ENCODE measurements at places on chromosomes 1 and 21.

GRCh38 chr1:60681095-60681860, 401.1 kb upstream of the NFIA start:
- no peak for DNase-seq

- no peak for DNase-seq
Observed at GRCh38 chr1:8095584-8095983, 69.5 kb upstream of the ERRFI1 start.

GRCh38 chr1:41045740-41046139, 24.2 kb upstream of the SLFNL1 start:
- no peak for DNase-seq

DNA sequence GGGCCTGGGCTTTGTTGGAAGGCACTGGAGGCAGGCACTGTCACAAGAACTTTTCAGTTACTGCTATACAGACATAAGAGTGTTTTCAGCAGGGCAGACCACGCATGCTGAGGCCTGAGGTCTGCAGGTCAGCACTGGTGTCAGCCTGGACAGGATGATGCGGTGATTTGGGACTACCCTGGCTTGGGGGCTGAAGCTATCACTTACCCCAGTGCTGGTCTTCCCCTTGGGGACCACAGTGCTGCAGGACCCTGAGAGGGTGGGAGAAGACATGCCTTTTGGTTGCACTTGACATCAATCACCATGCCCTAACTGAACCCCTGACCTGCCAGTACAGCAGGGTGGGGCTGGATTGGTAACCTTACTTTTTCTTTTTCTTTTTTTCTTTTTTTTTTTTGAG, 9.2 kb downstream of the DMRTB1 start:
- DNase-seq, result no peak

GRCh38 chr1:62142496-62142895, 52.2 kb upstream of the L1TD1 start:
- DNase-seq, result no peak

- no peak for DNase-seq
Observed at GRCh38 chr1:207993477-207994445, 82.8 kb upstream of the CD34 start.

DNA sequence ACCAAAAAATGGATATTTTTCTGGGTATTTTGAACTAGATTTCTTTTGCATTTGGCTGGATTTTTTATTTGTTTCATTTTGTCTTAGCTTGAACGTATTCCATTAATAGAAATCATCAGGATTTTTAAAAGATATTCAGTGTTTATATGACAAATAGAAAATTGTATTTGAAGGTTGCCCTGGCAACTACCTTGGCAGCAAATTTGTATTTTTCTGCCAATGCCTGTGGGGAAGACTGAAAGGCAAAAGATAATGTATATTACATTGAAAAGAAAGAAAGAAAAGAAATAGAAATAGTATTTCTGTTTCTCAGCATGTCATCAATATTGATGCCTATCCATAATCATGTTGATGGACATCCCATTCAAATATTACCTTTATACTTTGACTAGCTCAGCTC, 16.8 kb downstream of the VCAM1 start:
- DNase-seq, result no peak

- no peak for DNase-seq
Observed at GRCh38 chr1:183986941-183987340, 50.6 kb downstream of the COLGALT2 start.

DNA sequence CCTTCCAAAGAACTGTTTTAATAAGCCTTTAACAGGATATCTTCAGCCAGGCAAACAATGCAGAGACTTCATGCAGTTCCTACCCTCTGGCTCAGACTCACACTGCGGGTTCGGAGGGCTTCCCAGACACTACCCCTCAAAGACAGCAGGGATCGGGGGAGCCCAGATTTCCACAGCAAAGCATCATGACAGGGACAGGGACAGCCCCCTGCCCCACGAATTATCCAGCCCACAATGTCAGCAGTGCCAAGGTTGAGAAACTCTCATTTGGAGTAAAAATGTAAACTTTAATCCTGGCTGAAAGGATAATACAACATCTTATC, 20.1 kb downstream of the NPHP4 start:
- no peak for DNase-seq

GRCh38 chr1:78834201-78834741, 172.3 kb downstream of the ADGRL4 start:
- no peak for DNase-seq

DNA sequence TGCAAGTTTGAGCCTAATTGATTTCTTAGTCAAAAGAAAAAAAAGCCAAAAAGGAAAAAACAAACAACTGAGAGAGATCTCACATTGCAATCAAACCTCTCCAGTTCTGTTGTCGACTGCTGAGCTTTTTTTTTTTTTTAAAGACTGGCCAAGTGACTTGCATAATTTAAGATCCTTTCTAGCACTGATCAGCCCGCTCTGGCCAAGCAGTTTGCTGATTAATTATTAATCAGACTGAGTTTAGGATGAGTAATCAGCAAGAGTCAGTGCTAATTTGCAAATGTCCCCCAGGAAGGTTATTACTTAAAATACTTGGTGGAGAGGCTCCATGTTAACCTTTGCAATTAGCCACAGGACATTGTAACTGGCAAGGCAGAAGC, 39.3 kb downstream of the HMGB4 start:
- no peak for DNase-seq

- DNase-seq, result no peak
Observed at GRCh38 chr1:110620686-110621085, 14.5 kb upstream of the KCNA2 start.

DNA sequence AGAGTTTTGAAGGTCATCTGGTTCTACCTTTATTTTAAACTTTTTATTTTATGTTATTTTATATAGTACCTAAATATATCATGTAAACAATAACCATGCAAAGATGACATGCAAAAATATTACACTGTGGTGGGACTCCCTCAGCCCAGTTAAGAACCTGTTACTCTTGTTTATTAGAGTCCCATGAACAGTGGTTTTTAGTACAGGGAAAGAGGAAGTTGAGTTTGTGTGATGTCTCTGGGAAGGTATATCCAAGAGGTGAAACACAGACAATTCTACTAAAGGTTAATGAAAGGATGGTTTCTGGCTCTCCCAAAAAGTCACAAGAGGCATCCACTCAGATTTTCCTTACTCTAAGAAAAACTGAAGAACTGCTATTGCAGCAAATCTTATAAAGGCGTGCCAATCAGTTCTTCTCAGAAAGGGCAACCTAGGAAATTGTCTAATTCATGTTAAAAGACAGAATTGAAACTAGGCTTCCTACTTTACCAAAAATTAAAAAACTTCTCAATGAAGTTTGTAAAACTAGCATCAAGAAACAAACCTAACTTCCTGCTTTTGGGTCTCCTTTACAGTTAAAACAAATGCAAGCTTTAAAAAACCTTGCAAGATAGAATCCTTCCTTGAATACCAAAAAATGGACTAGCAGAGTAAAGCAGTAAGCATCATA, 19.9 kb downstream of the GFI1 start:
- DNase-seq, result no peak

DNA sequence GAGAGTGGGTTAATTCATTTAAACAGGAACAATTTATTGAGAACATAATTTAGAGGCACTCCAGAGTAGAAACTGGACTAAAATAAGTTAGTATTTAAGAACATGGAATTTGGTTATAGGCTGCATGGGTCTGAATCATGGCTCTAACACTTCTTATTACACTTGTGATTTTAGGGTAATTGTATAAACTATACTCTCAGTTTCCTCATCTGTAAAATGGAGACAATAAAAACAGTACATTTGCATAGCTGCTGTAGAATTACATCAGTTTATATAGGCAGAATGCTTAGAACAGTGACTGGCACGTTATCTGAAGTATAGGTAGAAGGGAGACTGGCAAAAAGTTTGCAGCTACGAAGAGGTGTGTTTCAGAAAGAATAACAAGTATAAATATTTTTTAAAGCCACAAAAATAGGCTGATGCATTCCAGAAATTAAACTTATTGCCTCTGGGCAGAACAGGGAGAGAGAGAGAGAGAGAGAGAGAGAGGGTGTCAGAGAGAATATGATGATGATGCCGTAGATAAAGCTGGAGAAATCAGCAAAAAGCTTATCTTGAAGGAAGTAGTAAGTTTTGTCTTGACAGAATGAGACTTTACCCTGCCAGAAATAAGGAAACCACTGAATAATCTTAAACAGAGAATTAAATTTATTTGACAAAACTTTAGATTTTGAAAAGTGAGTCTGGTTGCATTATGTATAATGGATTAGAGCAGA, 8.1 kb upstream of the OR6K3 start:
- DNase-seq, result no peak

- DNase-seq, result no peak
Observed at GRCh38 chr21:29656504-29657239, 283.1 kb downstream of the GRIK1 start.

- DNase-seq, result no peak
Observed at GRCh38 chr1:62250126-62250726, 55.6 kb downstream of the L1TD1 start.

DNA sequence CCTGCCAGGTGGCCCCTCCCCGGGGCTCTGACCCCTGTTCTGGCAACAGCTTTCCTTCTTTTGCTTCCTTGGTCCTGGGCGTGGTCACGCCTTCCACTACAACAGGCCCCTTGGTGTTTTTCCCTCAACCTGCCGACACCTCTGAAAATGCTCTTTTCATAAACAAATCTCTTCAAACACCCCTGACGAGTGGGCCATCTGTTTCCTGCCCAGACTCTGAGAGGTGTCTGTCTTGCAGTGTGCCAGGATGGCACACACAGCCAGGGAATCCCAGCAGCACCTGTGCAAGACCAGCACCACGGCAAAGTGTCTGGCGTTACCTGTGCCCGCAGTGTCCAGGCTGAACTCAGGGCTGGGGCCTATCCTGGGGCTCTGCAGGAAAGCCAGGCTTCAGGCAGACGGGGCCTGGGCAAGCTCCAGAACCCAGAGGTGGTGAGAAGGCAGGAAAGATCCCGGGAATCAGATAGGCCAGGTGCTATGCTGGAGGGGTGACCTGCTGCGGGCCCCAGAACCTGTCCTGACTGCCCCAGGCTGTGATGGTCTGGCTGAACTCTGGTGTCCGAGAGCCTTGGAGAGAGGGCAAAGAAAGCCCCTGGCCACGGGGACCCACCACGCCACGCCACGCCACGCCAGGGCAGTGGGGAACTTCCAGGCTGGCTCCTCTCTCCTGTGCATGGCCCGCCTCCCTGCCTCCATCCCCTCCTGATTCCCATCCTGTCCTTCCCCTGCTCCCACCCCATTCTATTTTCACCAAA, 88.9 kb downstream of the SIK1 start:
- DNase-seq, result no peak

DNA sequence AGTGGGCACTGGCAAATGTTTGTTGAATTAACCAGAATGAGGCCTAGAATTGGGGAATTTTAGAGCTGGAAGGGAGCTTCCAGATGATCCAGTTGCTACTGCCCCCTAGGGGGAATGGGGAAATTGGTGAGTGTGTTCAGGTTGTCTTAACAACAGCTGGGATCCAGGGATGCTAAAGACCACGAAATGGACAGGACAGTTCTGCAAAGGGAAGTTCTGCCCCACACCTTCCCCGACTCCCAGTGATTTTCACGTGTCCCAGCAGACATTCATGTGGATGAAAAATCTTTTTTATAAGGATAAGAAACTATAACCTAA, 33.9 kb downstream of the TRIM62 start:
- DNase-seq, result no peak

- peak; percentile 43 for DNase-seq
Observed at GRCh38 chr1:170562646-170563338, 30.8 kb downstream of the GORAB start.

DNA sequence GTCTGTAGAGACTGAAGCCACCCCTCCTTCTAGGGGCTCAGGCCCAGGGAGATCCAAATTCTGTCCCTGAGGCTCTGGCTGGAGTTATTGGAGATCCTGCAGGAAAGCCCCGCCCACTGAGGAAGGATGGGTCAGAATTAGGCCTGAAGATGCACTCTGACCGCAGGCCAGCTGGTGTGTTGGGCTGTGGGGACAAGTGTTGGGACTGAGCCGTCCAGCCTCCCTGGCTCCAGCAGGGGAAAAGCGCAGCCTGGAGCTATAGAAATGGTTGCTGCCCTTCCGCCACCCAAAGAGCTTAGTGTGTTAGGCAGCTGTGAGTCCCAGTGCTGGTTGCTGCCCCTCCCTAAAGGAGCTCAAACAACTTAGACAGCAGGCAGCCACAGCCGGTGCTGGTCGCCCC, 33.0 kb upstream of the PRRX1 start:
- DNase-seq, result no peak

- peak; percentile 4 for DNase-seq
Observed at GRCh38 chr1:162070825-162071224, 1.3 kb downstream of the NOS1AP start.

- no peak for DNase-seq
Observed at GRCh38 chr1:189237008-189237407, 1240.7 kb downstream of the BRINP3 start.

GRCh38 chr21:44462086-44462833, 7.0 kb downstream of the LRRC3 start:
- no peak for DNase-seq

- DNase-seq, result no peak
Observed at GRCh38 chr1:186473047-186473446, 12.1 kb upstream of the PDC start.

DNA sequence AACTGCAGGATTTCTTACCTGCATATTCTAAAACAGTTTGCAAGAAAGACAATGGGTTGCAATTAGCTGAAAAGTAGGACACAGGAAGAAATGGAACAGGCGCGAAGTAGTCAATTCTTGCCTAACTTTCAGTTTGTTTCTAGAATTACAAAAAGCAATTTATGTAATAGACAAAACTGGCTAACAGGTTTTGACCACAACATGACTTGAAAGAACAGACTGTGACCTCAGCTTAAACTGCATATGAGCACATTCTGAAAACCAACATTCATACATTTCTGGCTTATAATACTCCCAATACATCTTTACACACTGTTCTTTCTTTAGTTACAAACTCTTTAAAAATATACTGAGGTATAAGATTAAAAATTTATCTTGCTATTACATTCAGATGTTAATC, 405.9 kb upstream of the B3GALT2 start:
- peak; percentile 51 for DNase-seq

DNA sequence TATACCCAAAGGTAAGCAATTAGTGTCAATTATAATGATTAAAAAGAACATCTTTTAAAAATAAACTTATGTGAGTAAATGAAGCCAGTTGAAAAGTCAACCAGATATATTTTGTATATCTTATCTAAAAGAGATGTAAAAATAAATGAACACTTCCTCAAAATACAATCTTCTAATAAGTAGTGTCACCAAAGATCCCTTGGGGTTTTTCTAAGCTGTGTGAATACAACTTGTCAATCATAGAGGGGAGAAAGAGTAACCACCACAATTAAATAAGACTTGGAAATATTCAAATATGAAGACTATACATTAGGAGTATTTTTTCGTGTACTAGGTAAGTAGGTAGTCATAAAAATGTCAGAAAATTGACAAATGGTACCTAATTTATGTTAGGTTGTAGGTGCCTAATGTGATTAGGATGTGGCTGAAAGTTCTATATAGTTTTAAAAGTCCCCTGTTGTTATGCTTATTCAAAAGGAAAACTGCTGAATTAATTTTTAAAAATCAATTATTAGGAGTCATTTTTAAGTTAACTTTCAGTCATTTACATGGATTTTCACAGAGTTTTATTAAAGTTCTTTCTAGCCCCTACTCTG, 72.6 kb downstream of the RASAL2 start:
- DNase-seq, result no peak

GRCh38 chr1:244796719-244797406, 38.6 kb upstream of the COX20 start:
- DNase-seq, result peak; percentile 56
